ENCODE measurements at places on chromosomes 6 and 20.

DNA sequence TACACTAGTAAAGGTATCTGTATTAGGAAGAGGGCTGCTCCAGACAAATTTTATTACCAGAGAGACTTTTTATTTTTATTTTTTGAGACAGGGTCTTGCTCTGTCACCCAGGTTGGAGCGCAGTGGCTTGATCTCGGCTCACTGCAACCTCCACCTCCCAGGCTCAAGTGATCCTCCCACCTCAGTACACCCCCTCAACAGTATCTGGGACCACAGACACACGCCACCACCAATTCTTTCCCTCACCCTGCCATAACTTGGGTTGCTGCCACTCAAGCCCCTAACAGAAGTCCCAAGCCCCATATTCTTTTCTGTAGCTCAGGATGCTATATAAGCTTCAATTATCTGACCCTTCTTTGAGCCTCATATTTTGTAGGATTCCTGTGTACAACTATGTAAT lies 6.9 kb downstream of the BCL2L1 start:
- DNase-seq: no peak

GRCh38 chr20:23081263-23081819 lies 4.8 kb downstream of the CD93 start:
- no peak for DNase-seq

GRCh38 chr6:94478133-94479005 lies 1059.0 kb upstream of the EPHA7 start:
- no peak for DNase-seq

GRCh38 chr6:143959927-143960326 lies 48.1 kb downstream of the PLAGL1 start:
- DNase-seq: no peak

DNA sequence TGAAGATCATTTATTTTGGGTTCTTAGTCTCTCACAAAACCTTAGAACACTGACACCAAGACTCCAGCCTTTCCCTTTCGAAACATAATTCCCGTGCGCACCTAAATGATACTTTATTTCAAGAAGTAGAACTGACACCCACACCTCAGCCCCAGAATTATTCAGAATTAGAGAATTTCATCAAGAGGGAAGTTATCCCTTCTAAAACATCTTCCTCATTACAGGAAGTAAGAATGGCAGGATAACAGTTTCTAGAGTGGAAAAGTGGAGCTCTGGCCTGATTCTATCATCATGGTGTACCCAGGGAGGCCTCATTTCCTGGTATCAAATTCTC lies 1.4 kb upstream of the SRXN1 start:
- no peak for DNase-seq

- no peak for DNase-seq
Measured at GRCh38 chr20:10338426-10339180, 95.4 kb downstream of the MKKS start.

- DNase-seq: no peak
Measured at GRCh38 chr6:112258642-112259336, 4.4 kb upstream of the LAMA4 start.

DNA sequence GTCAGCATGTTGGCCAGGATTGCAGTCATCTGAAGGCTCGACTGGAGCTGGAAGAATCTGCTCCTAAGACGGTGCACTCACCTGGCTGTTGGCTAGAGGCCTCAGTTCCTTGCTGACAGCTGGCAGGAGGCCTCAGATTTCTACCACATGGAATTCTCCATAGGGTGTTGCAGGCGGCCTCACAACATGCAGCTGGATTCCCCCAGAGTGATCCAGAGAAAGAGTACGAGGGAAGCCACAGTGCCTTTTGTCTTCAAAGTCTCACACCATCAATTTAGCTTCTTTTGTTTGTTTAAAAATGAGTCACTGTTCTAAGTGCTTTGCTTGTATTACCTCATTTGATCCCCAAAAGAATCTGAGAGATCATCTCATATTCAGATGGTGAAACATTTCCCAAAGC lies 65.5 kb upstream of the FYN start:
- no peak for DNase-seq

GRCh38 chr6:24574809-24575208 lies 71.2 kb downstream of the KIAA0319 start:
- no peak for DNase-seq

DNA sequence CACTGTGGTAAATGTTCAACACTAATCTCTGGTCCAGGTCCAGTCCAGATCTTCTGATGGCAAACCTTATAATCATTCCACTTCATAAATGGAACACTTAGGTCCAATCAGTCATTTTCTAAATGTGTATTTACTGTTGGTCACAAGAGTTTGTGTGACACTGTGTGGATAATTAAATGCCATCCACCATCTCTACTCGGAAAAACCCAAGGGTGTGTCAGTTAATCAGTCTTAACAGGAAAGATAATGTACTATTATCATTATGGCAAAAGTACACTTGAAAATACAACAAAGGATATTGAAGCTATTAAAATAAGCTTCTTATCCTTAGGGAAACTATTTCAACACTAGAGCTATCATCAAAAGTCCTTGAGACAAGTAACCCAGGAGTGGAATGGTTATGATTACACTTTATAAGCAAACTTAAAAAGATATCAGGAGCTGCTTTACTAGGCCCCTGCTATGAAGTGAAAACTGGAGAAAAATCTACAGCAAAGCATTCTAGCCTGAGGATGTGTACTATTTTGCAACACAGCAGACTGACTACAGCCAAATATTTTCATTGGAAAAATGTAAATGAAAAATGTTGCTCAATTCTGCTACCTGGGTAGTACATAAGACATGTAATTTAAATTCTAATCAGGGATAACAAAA lies 227.9 kb downstream of the LAMA2 start:
- no peak for DNase-seq

- no peak for DNase-seq
Measured at GRCh38 chr6:167211881-167212712, 54.3 kb upstream of the GPR31 start.

DNA sequence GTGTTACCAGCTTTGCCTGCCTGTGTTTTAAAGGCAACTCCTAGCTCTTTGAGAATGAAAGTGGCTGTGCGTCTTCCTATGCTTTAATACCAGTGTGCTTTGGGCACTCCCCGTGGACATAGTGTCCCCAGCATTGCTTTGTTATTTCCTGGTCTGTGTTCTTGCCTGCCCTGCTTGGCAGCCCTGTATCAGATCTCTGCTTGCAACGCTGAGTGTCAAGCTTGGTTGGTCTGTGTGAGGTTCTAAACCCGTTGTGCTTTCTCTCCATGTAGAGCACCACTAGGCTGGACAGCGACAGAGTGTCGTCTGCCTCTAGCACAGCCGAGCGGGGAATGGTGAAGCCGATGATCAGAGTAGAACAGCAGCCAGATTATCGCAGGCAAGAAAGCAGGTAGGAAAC lies 80.2 kb downstream of the AFDN start:
- DNase-seq: no peak

- no peak for DNase-seq
Measured at GRCh38 chr6:153103319-153103655, 27.8 kb downstream of the RGS17 start.

GRCh38 chr20:59788196-59788735 lies 145.2 kb downstream of the SYCP2 start:
- no peak for DNase-seq

GRCh38 chr20:1431158-1431557 lies 35.5 kb downstream of the NSFL1C start:
- DNase-seq: no peak

GRCh38 chr20:62644044-62644795 lies 1.9 kb downstream of the SLCO4A1 start:
- no peak for DNase-seq

DNA sequence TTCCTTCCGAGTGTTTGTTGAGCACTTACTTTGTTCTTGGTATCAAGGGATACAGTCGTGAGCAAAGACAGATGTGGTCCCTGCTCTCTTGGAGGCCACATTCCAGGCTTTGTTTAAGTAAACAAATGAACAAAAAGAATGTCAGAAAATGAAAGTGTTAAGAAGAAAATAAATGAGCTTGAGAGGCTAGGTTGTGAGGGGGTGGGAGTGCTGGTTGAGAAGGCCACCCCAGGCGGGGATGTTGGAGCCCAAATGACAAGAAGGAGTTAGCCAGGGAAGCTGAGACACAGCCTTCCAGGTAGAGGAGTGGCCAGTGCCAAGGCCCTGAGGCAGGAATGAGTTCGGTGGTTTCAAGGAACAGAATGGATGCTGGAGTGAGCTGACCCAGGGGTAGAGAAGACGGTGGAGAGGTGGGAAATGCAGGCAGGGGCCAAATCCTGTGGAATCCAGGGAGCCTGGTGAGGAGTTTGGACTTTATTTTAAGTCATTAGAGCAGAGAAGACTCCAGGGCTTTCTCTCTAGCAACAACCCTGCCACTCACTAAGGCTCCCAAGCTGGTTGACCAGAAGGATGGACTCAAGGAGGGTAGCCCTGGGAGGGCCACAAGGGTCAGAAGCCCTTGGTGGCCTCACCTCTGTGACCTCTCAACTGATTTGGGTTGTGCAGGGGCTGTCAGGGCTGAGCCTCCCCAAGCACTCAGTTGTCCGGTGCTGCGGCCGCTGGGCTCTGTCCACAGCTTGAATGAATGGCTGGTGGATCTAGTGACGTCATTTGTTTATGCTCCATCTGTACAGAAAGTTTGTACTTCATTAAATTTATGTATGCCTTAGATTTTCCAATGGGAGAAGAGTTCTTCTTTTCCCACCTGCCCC lies 66.0 kb upstream of the STX16 start:
- DNase-seq: no peak

DNA sequence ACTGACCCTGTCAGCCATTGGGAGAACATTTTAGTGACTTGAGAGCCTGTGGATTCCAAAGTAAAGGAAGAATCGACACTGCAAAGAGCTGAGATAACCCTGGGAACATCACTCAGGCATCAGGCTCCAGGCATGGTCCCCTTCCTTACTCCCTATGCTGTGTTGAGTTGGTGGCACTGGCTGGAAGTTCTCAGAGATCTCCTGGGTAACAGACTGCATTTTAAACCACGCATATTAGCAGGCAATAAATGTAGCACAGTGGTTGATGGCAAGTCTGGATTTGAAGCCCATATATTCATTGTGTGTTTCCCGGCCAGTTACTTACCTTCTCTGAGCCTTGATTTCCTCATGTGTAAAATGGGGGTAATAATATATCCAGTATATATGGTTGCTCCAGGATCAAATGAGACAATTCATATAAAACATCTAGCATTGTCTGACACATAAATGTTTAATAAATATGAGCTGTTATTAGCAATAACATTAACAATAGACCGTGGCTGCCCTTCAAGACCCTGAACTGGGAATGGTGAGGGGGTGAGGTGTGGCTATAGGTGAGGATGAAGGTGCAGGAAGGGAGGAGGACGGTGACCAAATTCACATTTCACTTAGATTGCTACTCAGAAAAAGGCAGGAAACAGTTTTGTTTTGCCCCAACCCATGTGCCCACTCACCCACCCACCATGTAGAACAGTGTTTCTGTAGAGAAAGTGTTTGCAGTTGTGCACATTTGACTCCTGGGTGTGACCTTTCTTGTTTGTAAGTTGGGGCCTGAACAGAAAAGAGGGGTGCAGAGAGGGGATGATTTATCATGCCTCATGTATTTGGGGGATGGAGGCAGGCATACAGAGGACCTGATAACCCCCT lies 2.1 kb downstream of the PLCG1 start:
- DNase-seq: no peak

DNA sequence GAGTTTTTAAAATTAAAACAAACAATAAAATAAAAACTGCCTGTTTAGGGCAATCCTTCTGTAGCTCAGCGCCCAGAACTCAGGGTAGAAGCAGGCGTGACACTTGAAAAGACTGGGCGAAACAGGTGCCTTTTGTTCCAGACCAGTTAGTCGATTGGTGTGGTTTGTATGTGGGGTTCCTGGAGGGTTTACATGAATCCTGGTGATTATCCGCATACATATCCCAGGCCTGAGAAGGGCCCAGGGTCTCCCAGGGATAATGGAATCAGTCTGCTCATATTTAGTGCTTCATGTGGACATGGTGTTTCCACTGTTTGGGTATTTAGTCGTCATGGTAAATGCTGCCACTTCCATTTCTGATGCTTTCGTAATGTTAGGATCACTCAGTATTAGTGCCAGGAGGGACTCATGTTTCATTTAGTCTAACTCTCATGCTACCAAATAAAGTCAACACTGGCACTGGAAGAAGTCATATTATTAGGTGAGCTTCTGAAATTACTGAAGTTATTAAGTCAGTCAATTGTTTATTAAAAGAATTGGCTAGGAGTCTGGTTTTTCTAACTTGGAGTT lies 116.5 kb downstream of the SAMD5 start:
- DNase-seq: no peak

- DNase-seq: no peak
Measured at GRCh38 chr6:44642870-44643522, 255.5 kb downstream of the CDC5L start.

- DNase-seq: no peak
Measured at GRCh38 chr6:130587778-130588520, 222.1 kb downstream of the TMEM200A start.

DNA sequence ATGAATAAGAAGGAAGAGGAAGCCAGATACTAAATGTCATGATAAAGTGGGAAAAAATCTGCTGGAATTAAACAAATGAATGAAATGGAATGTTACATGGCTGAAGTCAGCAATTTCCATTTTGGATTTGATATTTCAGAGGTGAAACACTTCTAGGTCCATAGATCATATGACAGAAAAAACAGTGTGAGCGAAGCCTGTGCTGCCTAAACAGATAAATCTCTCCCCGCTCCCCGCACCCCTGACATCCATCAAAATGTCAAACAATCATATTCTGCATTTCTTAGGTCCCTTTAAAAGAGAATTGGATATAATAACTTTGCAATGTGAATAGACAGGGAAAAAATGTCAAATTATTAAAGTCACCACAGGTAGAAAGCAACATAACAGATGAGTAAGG lies 26.0 kb upstream of the TRDN start:
- DNase-seq: no peak

- DNase-seq: no peak
Measured at GRCh38 chr6:46490425-46491200, 636 bp downstream of the RCAN2 start.

Measured in AG09319 (cell line).